ENCODE measurements at places on chromosomes 5 and 9.

GRCh38 chr9:91818225-91818585 is 131.8 kb downstream of the ROR2 start:
- no peak for DNase-seq

DNA sequence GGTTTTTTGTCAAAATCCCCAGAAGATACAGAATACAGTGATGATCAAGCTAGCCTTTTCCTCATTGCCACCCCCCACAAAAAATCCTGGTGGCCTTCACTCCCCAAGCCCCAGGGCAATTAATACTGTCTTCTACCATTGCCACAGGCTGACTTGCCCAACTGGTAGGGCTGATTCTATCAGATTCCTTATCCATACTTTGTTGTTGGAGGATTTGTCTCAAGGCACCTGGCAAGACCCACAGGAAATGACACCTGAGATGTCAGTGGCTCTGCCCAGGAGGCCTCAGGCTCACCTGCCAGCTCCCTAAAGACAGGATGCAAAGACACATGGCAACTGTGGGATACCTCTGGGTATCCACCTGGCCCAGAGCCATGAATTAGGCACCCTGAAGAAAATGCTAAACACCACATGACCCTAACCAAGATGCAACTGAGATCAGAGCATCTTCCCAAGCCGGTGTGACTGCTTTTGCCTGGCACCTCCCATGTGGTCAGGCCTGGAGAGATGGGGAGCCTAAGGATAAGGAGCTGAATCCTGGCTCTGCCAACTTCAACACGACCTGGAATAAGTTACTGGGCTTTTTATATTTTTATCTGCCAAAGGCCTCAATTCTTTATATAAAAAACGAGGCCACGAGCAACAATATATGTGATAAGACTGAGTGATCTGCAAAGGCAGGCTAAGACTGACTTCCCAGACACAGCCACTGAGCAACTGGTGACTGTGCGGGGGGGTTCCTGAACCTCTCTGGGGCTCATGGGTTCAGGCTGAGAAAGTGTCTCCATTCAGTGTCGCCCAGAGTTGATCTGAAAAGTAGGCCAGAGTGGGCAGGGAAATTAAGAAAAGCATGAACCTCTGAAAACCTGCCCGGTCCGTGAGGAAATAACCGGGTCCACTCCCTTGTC is 944 bp downstream of the ATOX1 start:
- DNase-seq, result no peak

DNA sequence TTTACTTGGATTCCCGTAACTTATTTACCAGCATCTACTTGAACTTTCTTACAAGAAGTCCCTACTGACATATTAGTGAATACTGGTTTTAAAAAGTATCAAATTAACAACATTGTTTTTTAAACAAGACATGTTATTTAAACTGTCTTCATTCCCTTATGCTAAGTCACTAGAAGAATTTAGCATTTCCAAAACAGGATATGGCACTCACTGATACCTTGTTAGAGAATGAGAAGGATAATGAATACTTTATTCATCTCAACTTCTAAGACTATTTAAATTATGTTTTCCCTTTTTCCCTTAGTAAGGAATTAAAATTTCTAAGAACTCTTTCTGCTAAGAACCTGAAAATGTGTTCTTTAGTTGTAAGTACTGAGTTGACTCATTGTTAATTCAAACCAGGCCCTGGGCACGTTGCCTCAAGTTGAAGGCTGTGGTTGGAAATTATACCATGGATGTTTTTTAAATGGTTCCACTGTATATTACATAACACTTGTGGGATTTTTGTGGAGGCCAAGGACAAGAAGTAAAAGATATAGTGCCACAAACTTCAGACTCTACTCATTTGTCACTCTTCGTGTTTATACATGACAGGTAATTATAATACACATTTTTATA is 219.0 kb upstream of the EDIL3 start:
- no peak for DNase-seq

- DNase-seq, result no peak
These were observed 291.5 kb upstream of the TRPC7 start for GRCh38 chr5:136656811-136657210.

GRCh38 chr5:106418196-106418595 is 1252.5 kb downstream of the EFNA5 start:
- DNase-seq, result no peak

- no peak for DNase-seq
These were observed 99.2 kb downstream of the IRX1 start for GRCh38 chr5:3694819-3695218.

DNA sequence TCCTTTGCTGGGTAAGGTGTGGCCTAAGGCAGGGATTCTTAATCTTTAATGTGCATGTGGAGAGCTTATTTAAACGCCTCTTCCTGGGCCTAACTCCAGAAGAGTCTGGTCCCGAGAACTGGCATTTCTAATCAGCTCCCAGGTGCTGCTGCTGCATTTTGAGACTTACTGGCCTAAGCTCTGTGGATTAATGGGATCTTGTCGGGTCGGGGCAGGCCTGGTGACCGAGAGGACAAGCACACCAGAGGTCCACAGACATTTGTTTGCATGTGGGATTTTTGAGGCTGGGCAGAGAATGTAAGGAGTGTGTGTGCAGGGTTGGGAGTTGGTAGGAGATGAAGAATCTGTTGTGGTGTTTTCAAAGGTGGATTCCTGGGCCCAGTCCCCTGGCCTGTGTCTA is 95.0 kb upstream of the DAP start:
- DNase-seq, result no peak

- no peak for DNase-seq
These were observed 396.8 kb downstream of the MED10 start for GRCh38 chr5:5981562-5981961.

GRCh38 chr5:154244476-154244875 is 53.9 kb downstream of the GALNT10 start:
- DNase-seq, result no peak

DNA sequence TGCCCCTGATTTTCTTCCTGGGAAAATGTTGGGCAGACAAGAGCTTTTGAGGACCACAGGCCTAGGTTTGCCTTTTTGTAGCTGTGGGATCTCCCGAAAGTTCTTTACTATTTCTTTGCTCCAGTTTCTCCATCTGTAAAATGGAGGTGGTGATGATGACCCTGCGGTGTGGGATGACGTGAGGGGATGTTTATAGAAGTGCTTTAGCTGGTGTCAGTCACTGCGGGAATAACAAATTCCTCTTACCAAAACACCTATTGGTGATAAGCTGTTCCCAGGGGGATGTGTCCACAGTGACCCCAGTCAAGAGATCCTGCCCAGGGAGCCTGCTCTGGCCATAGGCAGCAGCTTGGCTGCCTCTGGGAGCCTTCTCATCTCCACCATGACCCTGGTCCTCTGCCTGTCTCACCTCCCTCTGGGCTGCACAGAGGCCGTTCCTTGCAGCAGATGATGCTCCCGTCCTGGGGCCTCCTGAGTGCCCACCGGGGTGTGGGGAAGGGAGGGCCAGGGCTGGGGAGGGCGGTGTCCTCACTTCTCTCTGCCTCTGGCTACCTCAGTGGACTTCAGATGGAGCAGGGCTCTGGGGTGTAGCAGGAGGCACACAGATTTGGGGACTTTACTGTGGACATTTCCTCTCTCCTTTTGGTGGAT is 77.2 kb downstream of the COL15A1 start:
- no peak for DNase-seq

DNA sequence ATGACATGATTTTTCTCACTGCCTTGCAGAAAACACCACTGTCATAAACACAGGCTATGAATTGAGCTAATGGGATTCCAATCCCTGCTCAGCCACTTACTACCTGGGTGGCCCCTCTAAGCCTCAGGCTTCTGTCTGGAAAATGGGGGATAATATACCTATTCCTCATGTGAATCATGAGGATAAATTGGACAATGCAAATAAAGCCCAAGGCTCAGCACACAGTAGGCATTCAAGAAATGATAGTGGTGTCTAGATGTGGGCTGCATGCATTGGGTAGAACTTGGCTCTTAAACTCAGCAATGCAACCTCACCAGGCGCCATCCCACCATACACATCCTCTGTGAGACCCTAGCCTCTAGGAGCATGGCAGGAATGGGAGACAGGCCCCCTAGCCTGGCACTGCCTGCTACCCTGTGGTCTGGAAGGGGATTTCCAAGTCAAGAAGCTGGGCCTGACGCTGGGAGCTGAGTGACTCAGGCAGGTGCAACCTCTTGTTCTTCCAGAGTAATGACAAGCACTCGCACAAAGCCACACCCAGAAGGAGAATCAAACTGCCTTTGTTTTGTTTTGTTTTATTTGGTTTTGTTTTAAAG is 2.3 kb upstream of the TNIP1 start:
- no peak for DNase-seq

- DNase-seq, result no peak
These were observed 23.4 kb downstream of the PAEP start for GRCh38 chr9:135584934-135585333.

GRCh38 chr5:32055891-32056866 is 117.9 kb downstream of the GOLPH3 start:
- DNase-seq, result no peak

DNA sequence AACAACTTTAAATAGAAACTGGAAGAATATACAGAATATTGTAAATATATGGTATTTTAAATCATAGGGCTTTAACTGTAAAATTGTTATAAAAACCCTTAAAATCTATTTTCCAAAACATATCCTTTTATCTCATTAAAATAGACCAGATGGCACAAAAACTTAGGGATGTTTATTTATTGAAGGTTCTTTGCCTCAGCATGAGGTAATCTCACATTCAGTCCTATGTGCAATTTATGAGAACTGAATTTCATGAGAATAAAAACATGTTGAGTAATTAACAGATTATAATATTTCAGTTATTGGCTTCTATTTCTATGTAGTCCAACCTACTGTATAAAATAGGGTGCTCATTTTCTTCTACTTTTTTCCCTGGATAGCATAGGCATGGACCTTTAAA is 329.2 kb upstream of the PRR16 start:
- DNase-seq, result no peak

GRCh38 chr5:108380531-108381349 is 1.2 kb downstream of the FBXL17 start:
- peak; percentile 83 for DNase-seq

DNA sequence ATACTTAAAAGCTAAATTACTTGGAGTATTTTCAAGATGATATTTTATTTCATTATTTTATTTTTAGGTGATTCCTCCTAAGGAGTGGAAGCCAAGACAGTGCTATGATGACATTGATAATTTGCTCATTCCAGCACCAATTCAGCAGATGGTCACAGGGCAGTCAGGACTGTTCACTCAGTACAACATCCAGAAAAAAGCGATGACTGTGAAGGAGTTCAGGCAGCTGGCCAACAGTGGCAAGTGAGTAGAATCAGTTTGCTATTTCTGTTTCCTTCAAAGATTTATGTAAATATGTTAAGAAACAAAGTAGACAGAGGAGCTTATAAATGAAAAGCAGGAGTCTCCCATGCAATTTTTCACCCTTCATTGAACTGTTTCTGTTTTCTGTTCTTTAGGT is 47.8 kb downstream of the KDM4C start:
- DNase-seq, result no peak

GRCh38 chr5:122019919-122020590 is 58.0 kb downstream of the LOX start:
- DNase-seq, result no peak

DNA sequence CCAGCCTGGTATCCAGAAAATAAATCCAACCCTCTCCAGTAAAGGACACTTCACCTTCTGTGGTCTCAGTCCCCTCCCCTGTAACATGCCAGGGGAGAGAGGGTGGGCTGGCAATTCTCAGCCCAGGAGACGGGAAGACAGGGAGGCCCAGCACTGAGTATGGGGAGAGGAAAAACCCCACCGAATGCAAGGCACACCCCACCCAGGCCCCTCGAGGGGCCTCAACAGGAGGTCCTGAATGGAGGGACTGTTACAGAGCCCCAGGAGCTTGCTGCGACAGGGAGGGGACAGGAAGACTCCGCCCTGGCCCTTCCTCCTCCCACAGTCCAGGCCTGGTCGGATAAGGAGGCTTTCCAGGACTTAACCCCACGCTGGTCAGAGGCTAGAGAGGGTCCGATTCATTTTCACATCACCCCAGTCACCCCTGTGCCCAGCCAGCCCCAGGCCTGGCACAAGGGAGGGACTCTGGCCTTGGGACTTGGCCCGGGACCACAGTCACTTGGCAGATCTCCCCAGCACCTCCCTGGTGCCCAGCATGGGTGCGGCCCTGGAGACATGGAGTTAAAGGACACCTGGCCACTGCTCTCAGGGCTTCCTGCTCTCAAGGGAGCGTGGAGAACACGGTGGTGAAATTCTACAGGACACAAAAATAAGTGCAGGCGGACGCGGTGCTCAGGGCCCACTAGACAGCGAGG is 44.9 kb upstream of the STXBP1 start:
- no peak for DNase-seq

DNA sequence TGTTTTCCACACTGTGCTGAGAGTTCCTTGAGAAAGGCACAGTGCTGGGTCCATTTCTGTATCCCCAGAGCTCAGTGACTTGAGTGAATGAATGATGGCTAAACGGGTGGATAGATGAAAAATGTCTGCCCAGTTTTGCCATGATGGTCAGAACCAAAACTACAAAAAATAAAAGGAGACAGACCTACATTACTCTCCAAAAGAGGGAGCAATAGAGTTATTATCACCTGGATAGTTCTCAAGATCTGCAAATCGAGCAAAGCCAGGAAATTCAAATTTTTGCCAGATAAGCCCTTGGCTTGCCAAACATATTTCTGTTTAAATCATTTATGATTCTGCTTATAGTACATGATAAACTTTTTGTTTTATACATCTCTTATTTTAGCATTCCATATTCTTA is 214.2 kb upstream of the ZNF462 start:
- no peak for DNase-seq

GRCh38 chr9:129209109-129209508 is 31.0 kb upstream of the IER5L start:
- no peak for DNase-seq

- no peak for DNase-seq
These were observed 158.8 kb upstream of the SPEF2 start for GRCh38 chr5:35458824-35459207.

DNA sequence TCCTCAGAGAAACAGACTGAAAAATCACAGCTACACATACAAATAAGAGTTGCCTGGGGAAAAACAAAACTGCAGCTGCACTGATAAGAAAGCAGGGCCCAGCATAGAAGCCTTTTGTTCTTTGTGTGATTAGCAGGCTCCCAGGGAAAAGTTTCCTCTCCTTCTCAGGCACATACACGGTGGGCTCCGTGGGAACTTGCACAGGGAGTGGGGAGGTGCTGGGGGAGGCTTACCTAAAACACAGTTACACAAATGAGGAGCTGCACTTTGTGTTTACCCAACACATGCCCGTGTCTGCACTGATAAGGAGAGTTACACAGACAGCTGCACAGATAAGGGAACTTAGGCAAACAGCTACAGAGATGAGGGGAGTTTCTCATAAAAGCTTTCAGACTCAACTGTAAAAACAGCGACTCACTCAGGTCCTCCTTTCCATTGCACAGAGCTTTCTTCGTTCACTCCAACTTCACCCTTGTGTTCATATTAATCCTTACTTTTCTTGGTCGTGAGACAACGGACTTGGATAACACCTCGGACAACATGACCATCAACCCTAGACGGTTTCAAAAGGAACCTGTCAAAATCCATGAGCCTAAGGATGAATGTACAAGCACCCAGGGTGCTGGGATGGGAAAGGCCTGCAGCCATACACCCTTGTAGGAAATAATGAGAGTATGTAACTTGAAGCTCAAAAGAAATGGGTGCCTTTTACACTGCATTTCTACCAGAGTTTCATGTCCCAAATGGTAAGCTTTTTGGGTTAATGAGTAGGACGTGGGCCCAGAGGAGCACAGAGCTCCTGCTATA is 50.8 kb downstream of the SERINC5 start:
- no peak for DNase-seq

Data from GM13977 (cell line).